ENCODE measurements at places on chromosomes 1 and 21. TPM values are rescaled to one million over a fixed set of nuclear protein-coding genes. Genes with fewer than 3 reads are reported as not detected.

Gene OR2L8
- total RNA-seq, result not detected

Gene TRPM2
- total RNA-seq, result 3.0 TPM

Gene RAB3B
- total RNA-seq, result 3.9 TPM

GRCh38 chr1:246208105-246208504, 299.0 kb downstream of the SMYD3 start:
- H3K36me3 ChIP-seq, result no peaks in the 10 kb centered on the region
- H3K4me3 ChIP-seq, result no peak overlapping the region

DNA sequence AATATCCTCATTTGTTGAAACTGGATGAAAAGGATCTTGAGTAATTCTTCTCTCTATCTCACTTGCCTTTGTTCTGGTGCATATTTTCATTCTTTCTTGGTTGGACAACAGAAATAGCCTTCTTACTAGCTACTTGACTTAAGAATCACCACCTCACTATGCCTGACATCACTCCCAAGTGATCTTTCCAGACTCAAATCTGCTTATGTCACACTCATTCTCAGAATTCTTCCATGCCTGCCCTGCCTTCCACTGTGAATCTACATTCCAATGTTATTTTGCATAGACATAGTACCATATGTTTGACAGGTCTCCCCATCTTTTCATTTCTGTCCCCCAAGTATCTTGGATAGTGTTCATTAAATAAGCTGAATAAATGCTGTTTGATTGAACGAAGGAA, 78.5 kb upstream of the DPYD start:
- H3K36me3 ChIP-seq, result no peaks in the 10 kb centered on the region
- H3K27ac ChIP-seq, result no peak overlapping the region
- DNase-seq, result no peak
- no peak overlapping the region for H3K4me3 ChIP-seq

GRCh38 chr21:18268906-18269305, 24.3 kb downstream of the CHODL start:
- no peak overlapping the region for H3K4me3 ChIP-seq
- no peaks in the 10 kb centered on the region for H3K27me3 ChIP-seq
- no peak overlapping the region for H3K27ac ChIP-seq
- no peak for DNase-seq

All from sigmoid colon (tissue), 7 donors.